Hindlimb muscle (tissue), 1 donor: ENCODE measurements at places on chromosomes 6 and 20. TPM values are rescaled to one million over a fixed set of nuclear protein-coding genes. Genes with fewer than 3 reads are reported as not detected.
A peak's percentile ranks its signal among the peaks of the same experiment; 100 is the strongest.

Gene DNAH8
- polyA plus RNA-seq: 0.49 TPM

- DNase-seq: peak; percentile 95
Measured at GRCh38 chr20:58890518-58891085, 38.1 kb downstream of the GNAS start.

DNA sequence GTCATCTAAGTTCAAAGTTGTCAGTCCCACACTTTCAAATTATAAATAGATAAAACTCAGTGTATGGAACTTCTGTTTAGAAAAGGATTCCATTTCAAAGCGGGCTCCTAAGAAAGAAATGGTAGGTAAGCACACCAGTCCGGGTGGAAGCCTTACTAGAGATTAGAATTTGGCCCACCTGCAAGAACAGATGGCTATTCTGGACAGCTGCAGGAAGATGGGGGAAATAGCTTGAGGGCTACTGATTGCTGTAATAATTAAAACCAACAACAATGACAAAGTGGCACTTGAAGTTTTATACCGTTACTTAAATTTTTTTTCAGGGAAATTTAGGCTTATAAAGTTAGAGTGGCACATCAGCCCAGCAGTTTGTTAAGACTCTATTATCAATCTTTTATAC is 83.3 kb downstream of the HIVEP2 start:
- no peak for DNase-seq

Gene TNFAIP3
- 17.4 TPM for polyA plus RNA-seq

Gene TRIM10
- 0.86 TPM for polyA plus RNA-seq

Gene SRSF12
- polyA plus RNA-seq: 3.1 TPM

Gene APCDD1L
- 5.4 TPM for polyA plus RNA-seq

- DNase-seq: no peak
Measured at GRCh38 chr6:124269733-124270132, 466.1 kb downstream of the NKAIN2 start.

DNA sequence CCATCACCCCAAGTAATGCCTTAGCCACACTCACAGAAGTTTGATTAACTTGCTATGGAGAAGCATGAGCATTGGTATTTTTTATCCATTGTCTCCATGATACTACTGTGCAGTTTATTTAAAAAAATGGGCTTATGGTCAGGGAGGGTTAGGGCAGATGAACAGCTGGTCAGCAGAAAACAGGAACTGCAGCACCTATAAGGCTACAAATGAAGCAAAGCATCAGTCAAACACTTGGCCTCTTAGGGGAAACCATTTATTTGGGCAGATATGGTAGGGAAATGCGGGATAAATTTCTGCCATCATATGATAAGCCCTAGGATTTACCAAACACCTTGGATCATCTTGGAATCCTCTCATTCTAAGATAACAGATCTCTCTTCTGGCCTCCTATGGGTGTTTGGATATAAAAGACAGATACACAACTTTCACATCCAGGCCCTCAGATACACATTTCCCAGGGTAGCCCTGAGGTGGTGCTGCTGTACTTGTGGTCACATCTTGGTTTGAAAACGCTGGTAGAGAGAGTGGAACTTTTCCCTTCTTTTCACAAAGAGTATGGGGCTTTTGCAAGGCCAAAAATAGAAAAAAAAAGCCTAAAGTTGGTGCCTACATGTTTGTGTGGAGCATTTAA is 42.8 kb upstream of the AHI1 start:
- DNase-seq: no peak

Gene TFAP2A
- 0.84 TPM for polyA plus RNA-seq

Gene SNX21
- polyA plus RNA-seq: 34.7 TPM

DNA sequence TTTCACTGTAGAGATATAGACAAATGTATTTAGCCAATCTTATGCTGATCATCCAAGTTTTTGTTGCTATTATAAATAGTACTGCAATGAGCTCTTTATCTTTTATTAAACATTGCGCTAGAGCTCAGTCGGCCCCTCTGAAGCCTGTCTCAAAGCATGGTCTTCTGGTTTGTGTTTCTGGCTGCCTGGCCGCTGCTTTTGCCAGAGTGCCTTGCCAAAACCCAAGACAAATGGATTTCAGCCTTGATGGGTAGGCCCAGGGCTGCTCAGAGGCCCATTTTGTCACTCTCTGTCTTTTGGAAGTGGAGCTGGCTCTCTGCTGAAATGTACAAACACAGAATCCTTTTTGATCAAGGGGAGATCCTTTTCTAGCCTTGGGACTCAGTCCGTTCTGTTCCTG is 102.9 kb upstream of the KCNG1 start:
- no peak for DNase-seq

DNA sequence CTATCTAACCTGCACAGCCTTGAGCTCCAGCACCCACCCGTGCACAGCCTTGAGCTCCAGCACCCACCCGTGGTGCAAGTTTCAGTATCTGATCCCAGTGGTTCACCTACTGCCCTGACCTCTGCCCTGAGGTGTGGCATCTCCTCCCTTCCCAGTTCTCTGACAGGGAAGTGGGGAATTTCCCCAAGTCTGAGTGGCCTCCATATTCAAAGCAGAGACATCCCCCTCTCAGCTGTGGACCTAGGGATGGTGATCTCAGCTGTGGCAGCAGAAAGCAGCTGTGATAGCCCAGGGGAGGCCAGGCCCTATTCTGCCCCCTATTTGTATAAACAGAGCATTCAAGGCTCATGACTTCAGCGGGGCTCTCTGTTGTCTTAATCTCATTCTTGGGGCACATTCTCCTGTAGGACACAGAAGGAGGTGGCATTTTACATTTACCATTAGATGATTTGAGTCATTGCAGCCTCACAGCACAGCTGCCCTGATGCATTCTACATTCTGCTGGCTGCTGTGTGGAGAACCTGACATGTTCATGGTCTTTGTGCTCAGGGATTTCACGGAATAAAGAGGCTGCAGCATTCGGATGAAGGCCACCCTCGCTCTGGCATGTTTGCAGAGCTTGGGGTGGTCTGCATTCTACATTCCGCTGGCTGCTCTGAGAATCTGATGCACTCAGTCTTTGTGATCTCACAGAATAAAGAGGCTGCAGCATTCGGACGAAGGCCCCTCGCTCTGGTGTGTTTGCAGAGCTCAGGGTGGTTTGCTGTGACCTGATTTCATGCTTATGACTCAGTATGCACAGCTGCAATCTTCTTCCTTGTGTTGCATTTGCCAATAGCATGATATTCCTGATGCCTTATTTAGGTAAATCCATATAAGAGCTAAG is 16.9 kb downstream of the GPR31 start:
- no peak for DNase-seq

Gene PLAGL2
- polyA plus RNA-seq: 11.5 TPM

Gene MLN
- not detected for polyA plus RNA-seq

DNA sequence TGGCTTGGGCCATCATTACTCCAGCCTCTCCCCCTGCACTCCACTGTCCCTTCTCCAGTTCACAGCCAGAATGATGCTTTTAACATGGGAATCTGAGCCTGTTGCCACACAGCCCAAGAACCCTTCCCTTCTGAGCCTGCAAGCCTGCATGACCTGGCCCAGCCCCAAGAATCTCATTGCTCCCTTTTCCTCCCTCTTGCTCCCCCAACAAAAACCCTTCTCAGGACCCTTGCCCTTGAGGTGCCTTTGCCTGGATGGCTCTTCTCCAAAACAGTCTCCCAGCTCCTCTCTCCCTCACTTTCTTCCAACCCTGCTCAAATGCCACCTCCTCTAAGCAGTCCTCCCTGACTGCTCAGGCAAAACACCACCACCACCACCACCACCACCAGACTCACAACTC is 157.2 kb downstream of the ANKRD60 start:
- DNase-seq: no peak
